ENCODE measurements at places on chromosomes 2 and 18.

- H3K4me3 ChIP-seq, result no peak overlapping the region
- no peaks in the 10 kb centered on the region for H3K27me3 ChIP-seq
- H3K36me3 ChIP-seq, result no peaks in the 10 kb centered on the region
- no peak overlapping the region for H3K27ac ChIP-seq
- H3K4me1 ChIP-seq, result no peaks in the 10 kb centered on the region
These were observed 108.4 kb upstream of the YPEL5 start for GRCh38 chr2:30038419-30038818.

DNA sequence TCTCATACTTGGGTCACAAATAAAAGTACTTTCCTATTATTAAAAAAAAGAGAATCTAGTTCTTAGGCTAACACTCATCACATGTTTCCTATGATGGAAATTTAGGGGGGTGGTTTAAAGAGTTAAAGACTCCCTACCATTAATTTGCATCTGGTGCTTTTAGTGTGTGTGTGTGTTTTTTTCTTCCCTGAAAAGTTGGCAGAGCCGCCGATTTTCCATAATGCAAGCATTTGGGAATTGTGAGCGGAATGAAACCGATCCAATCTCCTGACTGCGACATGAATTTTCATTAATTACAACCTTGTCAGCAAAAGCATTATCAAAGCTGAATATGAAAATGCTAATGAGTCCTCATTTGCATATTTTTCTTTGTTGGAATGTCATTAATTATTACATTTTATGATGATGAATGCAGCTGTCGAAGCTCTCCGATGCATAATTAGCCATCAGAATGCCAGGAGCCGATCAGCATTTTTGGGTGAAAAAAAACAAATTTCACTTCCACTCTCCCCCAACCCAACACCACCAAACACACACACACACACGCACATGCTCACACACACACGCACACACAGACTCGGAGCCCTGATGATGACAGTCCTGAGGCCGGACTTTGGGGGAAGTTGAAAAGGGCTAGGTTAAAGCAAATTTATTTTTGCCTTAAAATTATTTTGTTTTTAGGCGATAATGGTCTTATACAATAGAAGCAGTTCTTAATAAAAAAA is 165.4 kb downstream of the TCF4 start:
- no peaks in the 10 kb centered on the region for H3K36me3 ChIP-seq
- H3K4me3 ChIP-seq, result peak overlapping the region; percentile 13
- DNase-seq, result no peak
- H3K4me1 ChIP-seq, result no peaks in the 10 kb centered on the region
- no peak overlapping the region for H3K27ac ChIP-seq

GRCh38 chr2:30692829-30693275 is 114.4 kb downstream of the CAPN13 start:
- H3K27me3 ChIP-seq, result no peaks in the 10 kb centered on the region
- H3K36me3 ChIP-seq, result no peaks in the 10 kb centered on the region
- H3K4me1 ChIP-seq, result no peaks in the 10 kb centered on the region
- no peak overlapping the region for H3K27ac ChIP-seq

GRCh38 chr2:105005181-105005951 is 32.5 kb upstream of the MRPS9 start:
- no peak overlapping the region for H3K4me3 ChIP-seq
- no peak overlapping the region for H3K27ac ChIP-seq
- no peak for DNase-seq
- H3K27me3 ChIP-seq, result no peaks in the 10 kb centered on the region
- H3K36me3 ChIP-seq, result no peaks in the 10 kb centered on the region

- no peak overlapping the region for H3K27ac ChIP-seq
- H3K4me3 ChIP-seq, result no peak overlapping the region
- H3K4me1 ChIP-seq, result peaks cover 43% of the 10 kb centered on the region
- no peak for DNase-seq
- H3K36me3 ChIP-seq, result no peaks in the 10 kb centered on the region
These were observed 6.4 kb upstream of the PSD4 start for GRCh38 chr2:113167115-113167932.

- no peak overlapping the region for H3K4me3 ChIP-seq
- no peaks in the 10 kb centered on the region for H3K36me3 ChIP-seq
These were observed 108.6 kb downstream of the EHBP1 start for GRCh38 chr2:62814123-62814522.

DNA sequence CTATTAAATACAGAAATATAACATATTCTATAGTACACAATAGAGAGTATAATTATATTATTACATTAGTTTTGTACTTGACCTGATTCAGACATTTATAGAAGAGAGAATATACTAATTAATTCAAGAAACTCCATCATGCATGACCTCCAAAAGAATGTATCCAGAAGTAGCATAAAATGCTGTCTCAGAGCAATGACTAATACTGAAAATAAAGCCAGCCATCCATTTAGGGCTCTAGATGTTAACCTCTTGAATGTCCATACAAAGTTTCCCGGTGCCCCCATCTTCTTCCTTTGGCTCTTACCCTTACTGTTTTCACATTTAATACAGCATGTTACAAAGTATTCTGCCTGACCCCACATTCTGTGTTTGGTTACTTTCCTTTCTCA is 102.0 kb downstream of the ARHGAP15 start:
- H3K4me1 ChIP-seq, result no peaks in the 10 kb centered on the region
- no peak overlapping the region for H3K4me3 ChIP-seq
- DNase-seq, result no peak
- H3K27me3 ChIP-seq, result no peaks in the 10 kb centered on the region

- H3K36me3 ChIP-seq, result no peaks in the 10 kb centered on the region
- H3K4me3 ChIP-seq, result no peak overlapping the region
- H3K27ac ChIP-seq, result no peak overlapping the region
- peaks cover 8% of the 10 kb centered on the region for H3K4me1 ChIP-seq
- no peak for DNase-seq
These were observed 9.2 kb downstream of the HTRA2 start for GRCh38 chr2:74538881-74539339.

DNA sequence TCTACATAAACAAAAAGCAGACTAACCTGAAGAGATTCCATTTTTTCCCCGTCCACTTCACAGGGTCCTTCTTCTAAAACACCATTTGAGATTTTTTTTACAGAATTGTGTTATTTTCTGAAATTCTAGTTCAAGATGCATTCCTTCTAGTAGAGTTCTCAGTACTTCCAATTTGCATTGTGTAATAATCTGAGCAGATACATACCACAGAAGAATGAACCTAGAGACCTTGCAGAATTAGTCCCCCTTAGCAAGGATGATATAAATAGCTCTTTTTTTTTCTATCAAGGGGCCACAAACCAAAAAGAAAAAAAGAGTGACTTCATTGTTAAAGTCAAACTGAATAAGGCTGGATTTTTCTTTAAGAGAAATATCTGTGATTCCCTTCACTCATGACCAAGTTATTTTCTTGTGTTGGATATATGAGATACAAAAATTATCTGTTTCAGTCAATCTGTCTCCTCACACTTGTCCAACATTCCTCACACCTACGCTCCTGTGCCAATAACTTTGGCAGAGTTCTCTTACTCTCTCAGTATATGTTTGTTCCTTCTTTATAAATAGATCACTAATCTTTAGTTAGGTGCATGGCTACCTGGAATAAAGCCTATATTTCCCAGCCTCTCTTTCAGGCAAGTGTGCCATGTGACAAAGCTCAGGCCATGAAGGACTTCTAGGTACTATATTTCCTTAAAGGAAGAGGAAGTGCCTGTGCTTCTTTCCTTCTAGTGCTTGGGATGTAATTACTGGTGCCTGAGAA is 183.5 kb downstream of the ZNF385B start:
- no peaks in the 10 kb centered on the region for H3K4me1 ChIP-seq
- H3K4me3 ChIP-seq, result no peak overlapping the region
- H3K27ac ChIP-seq, result no peak overlapping the region
- no peak for DNase-seq
- no peaks in the 10 kb centered on the region for H3K36me3 ChIP-seq

GRCh38 chr2:74052732-74053710 is 68.3 kb downstream of the TET3 start:
- peaks cover 16% of the 10 kb centered on the region for H3K4me1 ChIP-seq
- H3K27me3 ChIP-seq, result no peaks in the 10 kb centered on the region
- peak overlapping the region; percentile 28 for H3K27ac ChIP-seq
- no peak overlapping the region for H3K4me3 ChIP-seq

DNA sequence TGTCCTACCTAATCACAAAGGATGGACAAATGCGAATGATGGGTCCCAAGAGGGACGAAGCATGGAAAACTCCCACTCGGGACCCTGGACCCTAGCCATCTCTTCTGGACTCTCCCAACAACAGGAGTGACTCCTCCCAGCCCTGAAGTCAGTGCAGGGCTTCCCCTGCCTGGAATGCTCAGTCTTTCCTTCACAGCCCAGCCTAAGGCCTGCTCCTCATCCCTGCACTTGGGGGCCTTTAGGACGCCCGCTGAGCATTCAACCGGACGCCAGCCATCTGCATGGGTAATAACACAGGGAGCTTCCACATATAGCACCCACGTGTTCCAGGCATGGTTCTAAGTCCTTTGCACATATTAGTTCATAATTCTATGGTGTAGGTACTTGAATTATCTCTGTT is 237.5 kb downstream of the KLHL29 start:
- H3K36me3 ChIP-seq, result no peaks in the 10 kb centered on the region

- no peaks in the 10 kb centered on the region for H3K4me1 ChIP-seq
- H3K36me3 ChIP-seq, result no peaks in the 10 kb centered on the region
- DNase-seq, result peak; percentile 27
- H3K27me3 ChIP-seq, result no peaks in the 10 kb centered on the region
These were observed 222.2 kb downstream of the C1D start for GRCh38 chr2:67840460-67841068.

DNA sequence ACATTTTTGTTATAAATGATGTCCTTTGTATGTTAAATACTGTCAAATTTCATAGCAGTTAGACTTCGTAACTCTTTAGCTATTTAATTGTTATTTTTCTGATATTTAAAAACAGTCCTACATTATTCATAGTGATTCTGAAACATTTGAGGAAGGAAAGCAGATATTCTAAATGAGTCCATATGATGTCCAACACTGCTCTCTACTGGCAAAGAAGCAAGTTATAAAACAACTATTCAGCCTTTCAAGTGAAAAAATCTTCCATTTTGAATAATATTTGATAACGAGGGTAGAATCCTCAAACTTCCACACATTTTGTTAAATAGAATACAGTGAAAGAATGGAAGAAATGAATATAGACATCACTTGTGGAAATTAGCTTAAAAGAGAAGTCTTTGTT is 220.8 kb downstream of the GULP1 start:
- no peaks in the 10 kb centered on the region for H3K4me1 ChIP-seq
- H3K27ac ChIP-seq, result no peak overlapping the region
- peak; percentile 15 for DNase-seq
- no peaks in the 10 kb centered on the region for H3K36me3 ChIP-seq
- no peaks in the 10 kb centered on the region for H3K27me3 ChIP-seq
- H3K4me3 ChIP-seq, result no peak overlapping the region

DNA sequence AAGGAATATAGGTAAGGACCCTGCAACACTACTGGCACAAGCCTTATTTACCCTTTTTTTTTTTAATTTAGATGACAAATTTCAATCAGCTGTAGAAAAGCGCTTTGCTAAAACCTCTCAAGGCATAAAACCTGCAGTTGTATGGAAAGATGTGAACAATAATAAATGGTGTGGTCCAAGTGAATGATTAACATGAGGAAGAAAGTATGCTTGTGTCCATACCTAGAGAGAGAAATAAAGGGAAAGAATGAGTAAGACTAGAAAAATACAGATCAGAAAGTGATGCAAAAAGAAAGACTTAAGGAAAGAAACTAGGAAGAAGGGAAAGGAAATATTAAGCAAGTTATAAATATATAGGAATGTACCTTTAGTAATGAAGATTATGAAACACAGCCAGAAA is 119.2 kb upstream of the SCN7A start:
- no peaks in the 10 kb centered on the region for H3K4me1 ChIP-seq
- H3K4me3 ChIP-seq, result no peak overlapping the region
- no peak for DNase-seq
- H3K36me3 ChIP-seq, result no peaks in the 10 kb centered on the region

DNA sequence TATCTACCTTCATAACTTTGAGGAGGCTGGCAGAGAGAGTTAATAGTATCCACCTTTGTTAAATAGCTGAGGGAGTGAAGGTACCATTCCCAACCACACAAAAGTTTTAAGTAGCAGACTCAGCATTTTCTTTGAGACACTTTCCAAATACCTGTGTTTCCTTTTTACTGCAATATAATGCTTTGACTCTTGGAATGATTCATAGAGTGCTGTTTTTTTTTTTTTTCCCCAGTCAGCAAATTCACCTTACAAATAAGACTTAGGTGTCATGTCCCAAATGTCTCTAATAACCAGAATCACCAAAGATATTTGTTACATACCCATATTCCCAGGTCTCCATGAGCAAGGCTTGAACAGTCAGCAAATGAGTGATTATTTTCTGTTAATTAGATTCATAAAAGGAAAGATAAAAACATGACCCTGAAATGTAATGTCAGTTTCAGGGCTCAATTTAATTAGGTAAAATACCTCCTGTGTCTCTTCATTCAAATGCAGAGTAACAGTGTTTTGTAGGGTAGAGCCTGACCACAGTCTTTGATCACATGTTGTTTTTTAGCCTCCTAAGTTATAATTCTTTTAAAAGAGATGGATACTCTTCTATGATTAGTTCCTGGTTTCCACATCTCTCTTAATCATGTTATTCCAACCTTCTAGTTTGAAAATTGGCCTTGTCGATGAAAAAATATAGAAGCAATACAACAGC is 39.9 kb downstream of the SLC5A7 start:
- no peak for DNase-seq
- no peaks in the 10 kb centered on the region for H3K36me3 ChIP-seq
- no peak overlapping the region for H3K27ac ChIP-seq
- no peaks in the 10 kb centered on the region for H3K4me1 ChIP-seq

DNA sequence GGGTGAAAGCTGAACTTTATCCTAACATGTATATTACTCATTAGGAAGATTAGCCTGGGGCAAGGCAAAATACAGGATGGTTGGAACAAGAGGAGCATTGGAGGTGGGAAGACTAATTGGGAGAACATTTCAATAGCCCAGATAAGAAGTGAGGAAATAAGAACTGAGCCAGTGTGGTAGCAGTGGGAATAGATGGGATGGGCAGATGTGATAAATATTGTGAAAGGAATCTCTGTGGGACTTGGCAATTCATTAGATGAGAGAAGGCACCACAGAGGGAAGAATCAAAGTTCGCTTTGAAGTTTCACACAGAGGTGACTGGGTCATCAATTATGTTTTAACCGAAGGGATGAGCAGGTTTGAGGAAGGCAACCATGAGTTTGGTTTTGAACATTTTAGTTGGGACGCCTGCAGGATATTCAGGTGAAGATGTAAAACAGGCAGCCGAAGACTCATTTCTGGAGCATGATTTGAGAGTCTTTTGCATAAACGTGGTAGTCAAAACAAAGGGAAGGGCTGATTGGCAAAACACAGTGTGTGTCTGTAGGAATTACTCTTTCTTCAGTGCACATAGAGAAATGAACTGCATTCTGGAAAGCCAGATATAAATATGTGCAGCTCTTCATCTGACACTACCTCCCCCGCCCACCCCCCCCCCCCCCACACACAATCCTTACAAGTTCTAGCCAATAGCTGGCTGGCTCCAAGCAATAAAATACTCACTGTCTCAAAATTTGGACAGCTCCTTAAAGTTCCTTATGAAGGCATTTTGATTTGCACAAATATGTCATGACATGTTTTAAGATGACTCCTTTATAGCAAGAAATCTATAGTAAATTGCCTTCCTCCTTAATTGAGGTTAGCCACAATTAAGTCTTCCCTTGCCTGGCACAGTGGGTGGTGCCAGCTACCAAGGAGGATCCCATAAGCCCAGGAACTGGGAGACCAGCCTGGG is 1.9 kb upstream of the SLC1A4 start:
- H3K4me1 ChIP-seq, result peaks cover 20% of the 10 kb centered on the region
- no peak for DNase-seq
- no peaks in the 10 kb centered on the region for H3K36me3 ChIP-seq
- no peak overlapping the region for H3K27ac ChIP-seq

Data from natural killer cell (primary cell).